ENCODE measurements at places on chromosomes 11 and 22. TPM values are rescaled to one million over a fixed set of nuclear protein-coding genes. Genes with fewer than 3 reads are reported as not detected.

GRCh38 chr11:77322926-77323590 is 21.6 kb upstream of the GDPD4 start:
- no peak for DNase-seq

Gene OR52A1
- not detected for total RNA-seq

DNA sequence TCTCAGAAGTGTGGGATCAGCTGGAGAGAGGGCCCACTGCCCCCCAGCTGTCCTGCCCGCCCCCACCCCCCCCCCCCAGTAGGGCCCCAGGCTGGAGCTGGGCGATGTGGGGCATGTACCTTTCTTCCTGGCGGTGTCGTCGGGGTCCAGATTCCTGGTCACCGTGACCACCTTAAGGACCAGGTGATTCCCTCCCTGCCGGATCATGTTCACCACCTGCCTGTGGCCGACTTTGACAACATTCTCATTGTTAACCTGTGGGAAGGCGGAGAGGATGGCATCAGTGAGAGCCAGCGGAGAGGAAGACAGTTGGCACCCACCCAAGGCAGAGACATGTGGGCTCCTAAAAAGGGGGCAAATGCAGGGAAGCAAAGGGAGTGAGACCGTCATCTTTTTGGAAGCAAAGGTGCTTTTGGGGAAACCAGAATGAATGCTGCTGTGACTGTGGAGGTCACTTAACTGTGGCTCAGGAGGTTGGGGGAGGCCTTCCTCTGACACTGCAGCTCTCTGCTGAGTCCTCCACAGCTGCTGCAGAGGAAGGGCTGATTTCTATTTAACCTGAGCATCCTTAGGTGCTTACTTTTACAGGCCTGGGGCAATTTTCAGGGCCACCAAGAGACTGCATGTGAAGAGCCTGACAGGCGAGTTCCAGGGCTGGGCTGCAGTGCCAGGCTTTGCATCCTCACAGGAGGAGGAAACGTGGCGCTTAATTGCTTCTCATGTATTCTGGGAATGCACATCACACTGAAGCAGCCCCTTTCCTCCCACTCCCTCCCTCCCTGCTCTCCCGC is 104.5 kb downstream of the CTTN start:
- DNase-seq = no peak

DNA sequence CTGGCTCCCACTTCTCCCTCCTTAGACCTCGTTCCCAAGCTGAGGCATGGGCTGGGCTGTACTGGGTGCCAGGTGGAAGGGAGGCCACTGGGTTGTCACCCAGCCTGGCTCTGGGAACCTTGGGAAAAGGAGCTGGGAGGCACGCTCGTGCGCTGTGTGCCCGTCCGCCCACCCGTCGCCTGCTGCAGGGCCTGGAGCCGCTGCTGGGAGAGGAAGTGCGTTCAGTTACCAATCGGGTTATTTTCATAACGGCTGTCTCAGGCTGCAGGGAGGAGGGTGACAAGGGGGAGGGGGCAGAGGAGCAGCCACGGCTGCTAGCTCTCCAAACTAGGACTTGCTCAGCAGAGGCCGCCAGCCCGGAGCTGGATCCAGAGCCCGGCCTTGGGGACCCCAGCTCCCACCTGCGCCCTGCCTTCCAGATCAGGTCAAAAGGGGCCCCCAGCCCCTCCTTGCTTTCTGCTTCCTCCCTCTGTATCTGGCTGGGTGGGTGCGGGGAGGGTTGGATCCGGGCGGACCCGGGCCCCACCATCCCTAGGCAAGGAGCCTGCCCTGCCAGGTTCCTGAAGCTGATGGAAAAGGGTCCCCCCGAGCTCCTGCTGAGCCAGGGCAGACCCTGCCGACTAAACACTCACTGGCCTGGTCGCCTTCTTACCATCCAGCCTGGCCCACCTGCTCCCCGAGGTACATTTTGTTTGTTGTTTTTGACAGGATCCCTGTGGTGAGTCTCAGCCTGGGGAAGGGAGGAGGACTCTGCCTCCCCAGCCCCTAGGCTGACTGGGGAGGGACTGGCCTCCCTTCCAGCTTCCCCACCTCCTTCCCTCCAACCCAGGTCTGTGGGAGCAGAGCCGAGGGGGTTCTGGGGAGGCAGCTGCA is 14.3 kb downstream of the DGKZ start:
- DNase-seq = no peak

DNA sequence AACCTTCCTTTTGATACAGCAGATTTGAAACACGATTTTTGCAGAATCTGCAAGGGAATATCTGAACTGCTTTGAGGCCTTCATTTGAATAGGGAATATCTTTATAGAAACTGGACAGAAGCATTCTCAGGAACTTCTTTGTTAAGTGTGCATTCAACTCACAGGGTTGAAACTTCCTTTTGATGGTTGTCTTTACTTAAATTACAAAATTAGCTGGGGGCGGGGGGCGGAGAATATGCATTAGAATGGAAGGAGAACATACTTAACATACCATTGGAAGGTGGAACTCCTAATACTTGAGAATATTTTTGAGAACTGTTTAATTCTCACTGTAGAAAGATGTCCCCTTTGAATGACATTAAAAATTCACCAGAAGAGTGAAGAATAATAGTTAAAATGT is 104.4 kb downstream of the TRIM51G start:
- DNase-seq = no peak

GRCh38 chr22:48919187-48919590 is 908.5 kb downstream of the BRD1 start:
- DNase-seq = peak; percentile 3

Gene POLR2F
- total RNA-seq = 101 TPM

Gene CRYBB1
- total RNA-seq = not detected

Gene OR10A2
- total RNA-seq = not detected

Gene CRACR2B
- 1.4 TPM for total RNA-seq

- DNase-seq = peak; percentile 70
These were observed 26.5 kb downstream of the SGSM3 start for GRCh38 chr22:40396882-40397281.

Gene UPK3A
- total RNA-seq = not detected

- no peak for DNase-seq
These were observed at the start of gene CD81 for GRCh38 chr11:2376751-2377451. TSS of gene CD81 (plus strand) at chr11:2377310. CDS start at chr11:2377550, 240 bp downstream.

DNA sequence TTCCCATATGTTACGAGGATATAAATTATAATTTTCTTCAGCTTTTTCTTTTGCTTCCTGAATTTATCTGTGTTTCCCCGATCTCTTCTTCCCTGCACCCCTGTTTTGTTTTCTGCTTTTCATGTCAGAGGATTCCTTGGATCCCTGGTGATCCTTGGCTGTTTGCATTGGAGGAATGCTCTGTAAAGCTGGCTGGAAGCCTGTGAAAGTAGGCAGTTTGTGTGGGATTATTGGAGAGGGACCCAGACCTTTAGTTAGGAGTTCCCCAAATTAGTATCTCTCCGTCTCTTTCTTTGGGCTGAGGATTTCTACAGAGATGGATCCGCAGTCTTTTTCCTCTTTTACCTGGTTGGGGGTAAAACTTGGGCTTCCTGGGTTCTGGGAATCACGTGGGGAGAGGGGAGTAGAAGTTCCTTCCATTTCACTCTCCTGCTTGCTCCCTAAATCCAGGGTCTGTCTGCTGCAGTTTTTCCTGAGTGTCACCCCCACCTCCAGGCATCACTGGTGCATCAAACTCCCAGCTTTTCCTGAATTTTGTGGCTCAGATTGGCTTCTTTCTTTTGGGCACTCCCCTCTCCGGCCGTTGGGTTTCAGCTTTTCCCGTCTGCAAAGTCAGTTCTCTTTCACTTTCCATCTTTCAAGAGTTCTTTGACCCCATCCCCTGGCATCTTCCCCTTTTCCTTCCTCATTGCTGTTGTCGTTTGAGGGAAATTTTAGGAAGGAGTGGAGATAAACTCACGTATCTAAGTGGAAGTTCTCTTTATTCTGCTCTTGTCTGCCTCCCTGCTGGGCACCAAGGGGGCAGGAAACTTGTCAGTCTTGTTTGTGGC is 79.1 kb upstream of the ALX4 start:
- DNase-seq = no peak

Gene A4GALT
- 11.7 TPM for total RNA-seq

DNA sequence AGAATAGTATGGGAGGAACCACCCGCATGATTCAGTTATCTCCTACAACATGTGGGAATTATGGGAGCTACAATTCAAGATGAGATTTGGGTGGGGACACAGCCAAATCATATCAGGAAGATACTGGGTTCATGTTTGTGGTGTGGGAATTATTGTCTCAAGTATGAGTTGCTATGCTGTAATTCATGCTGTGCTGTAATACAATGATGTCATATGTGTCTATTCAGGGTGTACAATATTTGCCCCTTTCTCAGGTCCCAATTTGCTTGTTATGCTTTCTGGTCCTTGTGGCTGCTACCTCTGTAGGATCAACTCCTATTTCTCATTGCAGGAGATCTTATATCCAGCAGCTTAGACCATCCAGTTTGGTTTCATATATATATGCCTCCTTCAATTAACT is 52.2 kb upstream of the ARHGAP20 start:
- DNase-seq = no peak

- DNase-seq = no peak
These were observed 43.3 kb downstream of the CYB5R2 start for GRCh38 chr11:7630002-7630401.

Gene EFEMP2
- 16.4 TPM for total RNA-seq

DNA sequence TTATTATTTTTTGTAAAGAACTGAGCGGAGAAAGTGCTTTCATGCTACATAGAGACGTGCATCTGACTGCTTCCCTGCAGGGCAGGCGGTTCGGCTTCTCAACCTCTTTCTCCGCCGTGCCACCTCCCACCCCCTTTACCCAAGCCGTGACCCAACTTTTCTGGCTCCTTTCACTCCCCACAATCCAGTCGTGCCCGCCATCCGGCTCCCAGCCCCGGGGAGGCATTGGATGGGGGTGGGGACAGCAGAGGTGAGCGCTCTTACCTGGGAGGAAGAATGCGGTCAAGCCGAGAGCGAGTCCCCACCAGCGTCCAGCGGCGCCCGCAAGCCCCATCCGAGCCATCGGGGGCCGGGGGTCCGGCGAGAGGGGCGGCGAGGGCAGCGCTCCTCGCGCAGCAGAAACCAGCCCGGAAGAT is 781 bp downstream of the NECTIN1 start:
- no peak for DNase-seq

Gene TRIM48
- not detected for total RNA-seq

Gene RAG2
- not detected for total RNA-seq

DNA sequence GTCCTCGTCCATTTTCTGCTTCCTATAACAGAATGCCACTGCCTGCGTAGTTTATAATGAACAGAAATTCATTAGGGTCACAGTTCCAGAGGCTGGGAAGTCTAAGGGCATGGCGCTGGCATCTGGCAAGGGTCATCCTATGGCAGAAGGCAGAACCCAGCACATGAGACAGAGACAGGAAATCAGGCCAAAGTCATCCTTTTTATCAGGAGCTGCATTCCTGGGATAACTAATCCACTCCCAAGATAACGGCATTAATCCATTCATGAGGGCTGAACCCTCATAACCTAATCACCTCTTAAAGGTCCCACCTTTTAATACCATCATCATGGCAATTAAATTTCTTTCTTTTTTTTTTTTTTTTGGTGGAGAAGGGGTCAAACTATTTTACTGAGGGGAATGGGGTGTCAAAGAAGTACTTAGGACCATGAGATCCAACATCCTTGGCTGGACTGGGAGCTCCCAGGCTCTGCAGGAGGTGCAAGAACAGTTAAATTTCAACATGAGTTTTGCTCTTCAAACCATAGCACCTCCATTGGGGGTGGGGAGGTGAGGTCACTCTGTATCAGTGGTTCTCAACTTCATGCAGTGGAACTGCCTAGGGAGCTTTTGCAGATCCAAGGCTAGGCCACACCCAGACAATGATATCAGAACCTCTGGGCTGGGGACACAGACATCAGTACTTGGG is 4.4 kb downstream of the TMEM109 start:
- no peak for DNase-seq

Gene REXO2
- total RNA-seq = 174 TPM

GRCh38 chr11:4830346-4830745 is 9.2 kb downstream of the OR51F2 start:
- peak; percentile 26 for DNase-seq

DNA sequence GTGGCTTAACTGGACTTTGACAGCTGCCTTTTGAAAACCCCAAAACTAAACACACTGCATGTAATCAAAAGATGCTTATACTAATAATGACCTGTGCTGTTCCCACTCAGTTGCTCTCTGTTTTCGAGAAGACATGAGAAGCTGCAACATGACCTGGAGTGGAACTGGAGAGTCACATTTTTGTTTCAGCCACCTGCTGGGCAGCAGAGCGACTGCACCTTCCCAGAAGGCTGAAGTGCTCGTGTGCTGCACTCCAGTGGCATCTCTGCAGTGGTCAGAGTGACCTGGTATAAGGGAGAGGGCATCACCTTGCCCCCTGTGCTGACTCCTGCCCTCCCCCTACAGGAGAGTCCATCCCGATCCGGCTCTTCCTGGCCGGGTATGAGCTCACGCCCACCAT is 8.6 kb downstream of the THYN1 start:
- DNase-seq = no peak

GRCh38 chr11:128421577-128422330 is 165.6 kb downstream of the ETS1 start:
- DNase-seq = no peak

Gene MYOD1
- not detected for total RNA-seq

GRCh38 chr11:68303982-68304780 is 8.2 kb upstream of the LRP5 start:
- DNase-seq = no peak

DNA sequence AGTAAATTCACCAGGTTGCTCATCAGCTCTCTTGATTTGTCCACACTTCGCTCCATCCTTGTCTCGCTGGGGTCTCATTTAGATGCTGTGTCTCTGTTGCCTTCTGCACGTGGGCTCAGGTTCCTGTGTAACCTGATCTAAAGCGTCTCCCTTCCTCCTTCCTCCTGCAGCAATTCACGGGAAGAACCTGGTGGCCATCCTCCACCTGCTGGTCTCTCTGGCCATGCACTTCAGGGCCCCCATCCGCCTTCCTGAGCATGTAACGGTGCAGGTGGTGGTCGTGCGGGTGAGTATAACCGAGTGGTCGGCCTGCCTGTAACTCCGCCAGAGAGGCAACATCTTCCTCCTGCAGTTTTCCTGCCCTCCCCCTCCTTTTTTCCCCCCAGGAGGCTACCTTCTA is 48.0 kb upstream of the PARVG start:
- no peak for DNase-seq

DNA sequence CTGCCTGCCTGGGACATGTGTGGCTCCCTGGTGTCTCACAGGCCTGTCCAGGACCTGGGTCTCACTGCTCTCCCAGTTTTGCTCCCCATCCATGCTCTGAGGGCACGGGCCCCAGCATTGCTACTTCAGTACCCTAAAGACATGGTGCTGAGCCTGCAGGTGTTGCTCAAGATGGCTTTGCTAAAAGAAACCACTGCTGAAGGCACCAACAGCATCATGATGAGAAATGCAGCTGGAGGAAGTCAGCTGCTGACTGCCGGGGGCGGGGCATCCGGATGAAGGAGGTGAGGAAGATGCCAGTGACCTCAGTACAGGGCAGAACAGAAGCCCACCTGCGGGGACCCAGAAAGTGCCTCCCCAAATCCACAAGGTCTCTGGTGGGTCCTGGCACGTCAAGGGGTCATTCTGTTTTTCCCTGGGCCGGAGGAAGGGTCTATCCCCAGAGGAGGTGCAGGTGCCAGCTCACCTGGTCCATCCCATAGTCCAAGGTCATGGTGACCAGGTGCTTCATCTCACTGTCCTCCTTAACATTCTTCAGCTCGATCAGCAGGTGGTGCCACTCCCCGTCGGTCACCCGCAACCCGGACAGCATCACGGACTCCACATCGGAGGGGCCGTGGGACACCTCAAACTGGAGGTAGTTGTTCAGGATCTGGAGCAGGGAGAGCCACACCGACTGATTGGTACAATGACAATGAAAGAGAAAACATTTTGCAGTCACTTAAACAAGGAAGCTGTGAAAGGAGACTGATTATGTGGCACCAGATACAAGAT is 63.9 kb downstream of the TRMU start:
- DNase-seq = no peak

- DNase-seq = no peak
These were observed 12.7 kb upstream of the IL10RA start for GRCh38 chr11:117973503-117973860.

- DNase-seq = no peak
These were observed 3.6 kb downstream of the POLDIP3 start for GRCh38 chr22:42611051-42611450.
